Thoracic aorta endothelial cell (primary cell): ENCODE measurements at places on chromosomes 2 and 18. TPM values are rescaled to one million over a fixed set of nuclear protein-coding genes. Genes with fewer than 3 reads are reported as not detected.

UBE2F gene
- total RNA-seq = 61.4 and 63.2 TPM in 2 replicates

POLE4 gene
- total RNA-seq = 12.9 and 27.4 TPM in 2 replicates

SLC23A3 gene
- total RNA-seq = 1.8 and 2.1 TPM in 2 replicates

TMEM200C gene
- total RNA-seq = 0.22 TPM in 1 of 2 replicates, not detected in the other

PDE11A gene
- 0.14 and 0.27 TPM in 2 replicates for total RNA-seq

SLC19A3 gene
- 0.40 and 0.86 TPM in 2 replicates for total RNA-seq

RBM44 gene
- 0.66 and 2.0 TPM in 2 replicates for total RNA-seq

RAX gene
- total RNA-seq = not detected in 2 replicates

CCL20 gene
- total RNA-seq = 0.22 TPM in 1 of 2 replicates, not detected in the other

ANKRD23 gene
- total RNA-seq = 1.5 and 1.7 TPM in 2 replicates

GATA6 gene
- 22.7 and 23.8 TPM in 2 replicates for total RNA-seq

HDHD2 gene
- total RNA-seq = 12.9 and 16.9 TPM in 2 replicates

FOXI3 gene
- not detected in 2 replicates for total RNA-seq

UGT1A3 gene
- not detected in 2 replicates for total RNA-seq

DNAJC10 gene
- total RNA-seq = 187 and 212 TPM in 2 replicates

LDLRAD4 gene
- 1.1 and 1.6 TPM in 2 replicates for total RNA-seq

CABYR gene
- total RNA-seq = 4.1 and 5.5 TPM in 2 replicates

RGPD3 gene
- total RNA-seq = 0.53 and 0.79 TPM in 2 replicates

CFC1 gene
- not detected in 2 replicates for total RNA-seq

CDKL4 gene
- 0.86 and 0.93 TPM in 2 replicates for total RNA-seq

SCTR gene
- total RNA-seq = not detected in 2 replicates

SCYGR7 gene
- not detected in 2 replicates for total RNA-seq

ESPNL gene
- under 0.01 TPM in 1 of 2 replicates, not detected in the other for total RNA-seq

MDH1B gene
- total RNA-seq = 0.27 and 0.65 TPM in 2 replicates

C2orf15 gene
- 0.14 TPM in 1 of 2 replicates, not detected in the other for total RNA-seq

MC5R gene
- total RNA-seq = not detected in 2 replicates
